Glutamatergic neuron (in vitro differentiated cells): ENCODE measurements at places on chromosomes 6 and 20.

GRCh38 chr6:136072691-136073090 lies 177.4 kb downstream of the MTFR2 start:
- no peak for DNase-seq

- no peak for DNase-seq
Observed at GRCh38 chr6:5275497-5275896, 14.2 kb downstream of the FARS2 start.

DNA sequence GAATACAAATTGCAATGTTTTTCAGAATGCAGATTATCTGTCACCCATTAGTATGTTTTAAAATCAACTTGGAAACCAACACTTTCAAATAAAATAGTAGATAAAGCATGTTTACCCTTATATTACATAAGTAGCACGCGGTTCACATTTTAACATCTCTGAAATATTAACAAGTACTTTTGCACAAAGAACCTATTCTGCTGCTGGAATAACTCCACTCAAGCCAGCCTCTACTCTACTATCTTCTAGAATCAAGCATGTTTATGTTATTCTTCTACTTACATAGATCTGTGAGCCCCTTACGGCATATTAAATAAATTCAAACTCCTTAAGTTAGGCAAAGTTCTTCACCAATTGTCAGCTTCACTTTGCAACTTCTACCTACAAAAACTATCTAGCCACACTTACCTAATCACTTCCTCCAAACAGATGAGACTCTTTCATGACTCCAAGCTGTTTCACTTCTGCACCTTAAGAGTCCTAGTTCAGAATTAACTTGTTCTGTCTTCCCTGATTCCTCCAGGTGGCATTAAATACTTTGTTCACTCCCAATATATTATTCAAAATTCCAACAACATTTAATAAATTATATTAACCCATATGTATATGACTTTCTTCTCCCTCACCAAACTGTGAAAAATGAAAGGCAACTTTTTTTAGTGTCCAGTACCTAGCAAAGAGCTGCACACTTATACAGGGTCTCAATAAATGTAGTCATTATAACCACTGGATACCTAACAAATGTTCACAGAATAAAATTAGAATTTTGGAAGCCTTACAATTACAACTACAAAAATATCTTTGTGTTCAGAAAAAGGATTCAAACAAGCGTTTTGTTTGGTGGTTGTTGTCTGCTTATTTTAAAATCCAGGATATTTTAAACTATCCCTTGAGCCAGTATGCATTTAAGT lies 12.1 kb downstream of the CEP85L start:
- DNase-seq: no peak

DNA sequence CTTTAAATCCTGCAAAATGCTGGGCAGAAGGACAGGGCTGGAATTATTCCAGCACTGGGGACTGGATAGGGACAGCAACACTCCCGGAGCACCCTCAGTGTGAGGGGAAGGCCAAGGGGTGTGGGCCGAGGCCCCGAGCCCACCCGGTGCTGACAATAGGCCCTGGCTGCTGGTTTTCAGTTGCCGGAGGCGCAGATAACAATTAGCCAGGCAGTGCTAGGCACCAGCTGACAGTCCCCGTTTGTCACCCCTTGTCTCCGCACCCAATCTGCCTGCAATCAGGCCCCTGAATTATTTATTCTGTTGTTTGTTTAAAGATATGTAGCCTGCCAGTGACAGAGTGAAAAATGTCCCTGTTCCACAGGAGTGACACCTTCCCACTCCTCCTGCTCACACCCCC lies 120.0 kb downstream of the GRM4 start:
- no peak for DNase-seq

DNA sequence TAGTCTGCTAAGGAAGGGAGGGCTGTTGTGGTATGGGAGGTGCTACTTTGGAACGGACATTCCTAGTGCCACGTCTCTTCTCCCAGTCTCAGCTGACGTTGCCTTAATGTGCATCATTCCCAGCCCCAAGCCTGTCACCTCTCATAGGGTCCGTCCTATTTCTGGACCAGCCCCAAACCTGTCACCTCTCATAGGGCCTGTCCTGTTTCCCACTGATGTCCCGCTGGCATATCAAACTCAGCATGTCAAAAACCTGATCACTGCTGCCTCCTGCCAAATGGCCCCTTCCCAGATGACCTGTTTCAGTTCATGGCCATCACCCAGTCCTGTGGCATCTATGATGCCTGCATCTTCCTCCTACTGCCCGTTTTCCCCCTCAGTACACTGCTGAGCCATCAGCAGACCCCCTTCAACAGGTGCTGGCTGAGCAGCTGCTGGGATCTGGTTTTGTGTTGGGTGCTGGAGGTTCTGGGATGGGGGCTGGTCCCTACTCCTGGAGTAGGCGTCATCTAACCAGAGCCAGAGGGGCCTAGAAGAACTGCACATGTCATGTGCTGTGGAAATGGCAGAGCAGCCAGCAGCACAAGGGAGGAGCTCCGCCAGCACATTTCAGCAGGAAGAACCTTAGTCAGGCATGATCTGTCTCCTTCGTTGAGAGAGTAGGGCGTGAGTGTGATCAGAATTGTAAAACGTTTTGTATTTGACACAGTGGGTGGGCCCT lies 3.3 kb downstream of the ENTPD6 start:
- no peak for DNase-seq

DNA sequence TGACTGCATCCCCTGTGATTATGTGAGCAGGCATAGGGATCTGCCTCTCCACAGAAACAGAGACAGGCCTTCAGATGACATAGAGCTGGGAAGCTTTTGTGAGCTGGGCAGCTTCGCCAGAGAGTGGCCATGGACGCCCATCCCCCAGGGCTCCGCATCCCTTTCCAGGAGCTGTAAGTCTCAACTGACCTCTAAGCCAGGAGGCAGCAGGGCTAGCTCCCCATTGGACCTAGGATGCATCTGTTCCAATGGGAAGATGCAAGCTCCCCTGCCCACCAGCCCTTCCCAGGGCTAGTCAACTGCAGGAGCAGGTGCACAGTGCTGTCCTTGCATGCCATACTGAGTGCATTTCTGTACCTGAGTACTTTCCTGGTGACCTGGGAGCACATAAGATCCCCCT lies 663.6 kb downstream of the RNF144B start:
- no peak for DNase-seq

DNA sequence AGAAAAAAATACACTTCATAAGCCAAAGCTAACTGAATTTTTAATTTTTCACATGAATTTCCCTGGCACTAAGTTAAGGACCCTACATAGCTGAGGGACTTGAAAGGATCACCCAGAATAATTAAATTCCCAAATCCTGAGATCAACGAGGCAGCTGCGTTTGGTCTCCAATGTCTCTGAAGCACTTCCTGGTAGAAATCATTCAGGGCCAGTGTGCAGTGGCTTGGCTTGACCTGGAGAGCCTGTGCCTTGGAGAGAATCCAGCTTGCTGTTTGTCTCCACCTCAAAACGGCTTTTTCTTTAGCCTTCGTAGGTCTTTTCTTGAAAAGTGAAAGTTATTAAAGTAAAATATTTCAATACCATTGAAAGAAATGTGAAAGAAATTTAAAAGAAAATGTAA lies 92.4 kb downstream of the SMOC2 start:
- no peak for DNase-seq

DNA sequence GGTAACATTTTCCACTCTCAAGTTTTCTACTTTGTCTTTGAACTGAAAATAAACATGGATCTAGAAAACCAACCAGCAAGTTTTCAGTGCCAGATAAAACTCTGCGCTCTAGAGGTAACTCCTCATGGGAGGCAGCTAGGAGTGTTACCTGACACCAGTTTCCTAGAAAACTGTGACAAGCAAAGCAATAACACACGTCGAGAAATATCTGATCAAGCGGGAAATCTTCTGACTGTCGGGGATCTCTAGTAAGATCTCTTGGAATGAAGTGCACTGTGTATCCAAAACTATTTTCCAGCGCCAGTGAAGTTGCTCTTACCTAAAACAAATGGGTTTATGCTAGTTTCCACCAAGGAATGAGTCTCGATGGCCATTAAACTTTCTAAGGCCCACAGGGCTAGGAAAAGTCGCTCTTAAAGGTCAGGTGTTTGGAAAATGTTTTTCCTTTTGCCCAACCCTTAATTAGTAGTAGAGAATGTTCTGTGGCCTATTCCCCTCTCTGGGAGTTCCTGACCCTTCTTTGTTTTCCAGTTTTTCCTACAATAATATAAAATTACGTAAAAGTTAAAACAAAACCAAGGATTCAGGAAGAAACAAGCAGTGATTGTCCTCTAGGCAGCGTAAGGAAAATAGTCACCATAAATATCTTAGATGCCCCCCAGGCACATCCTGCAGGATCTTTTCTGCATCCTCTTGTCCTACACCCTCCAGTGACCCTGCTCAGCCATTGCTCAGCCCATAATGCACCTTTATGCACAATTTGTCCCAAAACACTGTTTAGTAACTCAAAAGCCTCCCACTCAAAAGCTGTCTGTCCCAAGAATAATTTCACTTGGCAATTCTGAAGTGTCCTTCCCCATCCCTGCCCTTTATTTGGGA lies 137.7 kb upstream of the AKAP12 start:
- no peak for DNase-seq

DNA sequence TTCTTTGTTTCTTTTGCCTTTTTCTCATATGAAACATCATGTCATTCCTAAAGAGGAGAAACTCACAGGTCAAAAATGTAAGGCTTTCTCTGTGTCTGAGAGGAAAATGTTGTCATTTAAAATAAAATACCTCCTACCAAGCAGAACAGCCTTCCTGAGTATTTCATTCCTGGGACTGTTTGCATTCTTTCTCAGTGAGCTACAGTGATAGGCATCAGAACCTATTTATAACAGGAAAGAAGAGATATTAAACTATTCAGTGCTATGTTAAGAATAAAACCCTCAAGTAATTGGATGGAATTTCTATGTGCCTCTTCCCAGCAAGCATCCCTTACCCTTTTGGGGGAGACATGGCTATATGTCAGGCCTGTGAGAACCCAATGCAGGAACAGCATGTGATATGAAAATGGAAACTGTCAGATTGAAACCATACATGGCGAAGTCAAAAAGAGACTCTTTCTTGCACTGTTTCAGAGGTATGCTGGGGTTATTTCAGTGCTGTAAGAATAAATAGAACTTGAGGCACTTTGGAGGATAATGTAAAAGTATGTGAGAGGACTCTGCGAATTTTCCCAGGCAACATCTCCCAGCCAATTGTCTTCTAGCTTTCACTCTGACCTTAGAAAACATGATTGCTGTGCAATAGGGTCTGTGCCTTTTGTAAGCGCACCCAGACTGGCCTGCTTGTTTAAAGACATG lies 133.8 kb upstream of the CCN2 start:
- no peak for DNase-seq

GRCh38 chr20:22374678-22375590 lies 209.4 kb downstream of the FOXA2 start:
- DNase-seq: no peak

DNA sequence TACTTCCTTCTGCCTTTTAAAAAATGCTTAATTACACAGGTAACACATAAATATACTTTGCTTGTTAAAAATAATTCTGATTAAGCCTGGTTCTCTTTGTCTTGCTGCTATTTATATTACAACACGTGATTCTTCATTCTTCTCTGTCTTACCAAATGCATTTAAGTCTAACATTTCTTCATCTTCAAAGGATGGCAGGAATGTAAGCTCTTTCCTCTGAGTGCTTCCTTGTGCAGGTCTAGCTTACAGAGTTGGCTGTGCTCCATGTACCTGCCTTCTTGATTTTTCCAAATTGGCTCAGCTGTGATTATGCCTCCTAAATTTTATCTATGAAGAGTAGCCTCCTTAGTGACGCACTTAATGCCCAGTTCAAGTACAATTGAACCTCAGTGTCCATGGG lies 44.4 kb downstream of the RNF144B start:
- DNase-seq: no peak

GRCh38 chr6:22737331-22737730 lies 168.0 kb downstream of the HDGFL1 start:
- peak; percentile 68 for DNase-seq

- no peak for DNase-seq
Observed at GRCh38 chr20:43942667-43943285, 28.1 kb downstream of the TOX2 start.

- no peak for DNase-seq
Observed at GRCh38 chr6:56297022-56297989, 49.9 kb upstream of the COL21A1 start.

DNA sequence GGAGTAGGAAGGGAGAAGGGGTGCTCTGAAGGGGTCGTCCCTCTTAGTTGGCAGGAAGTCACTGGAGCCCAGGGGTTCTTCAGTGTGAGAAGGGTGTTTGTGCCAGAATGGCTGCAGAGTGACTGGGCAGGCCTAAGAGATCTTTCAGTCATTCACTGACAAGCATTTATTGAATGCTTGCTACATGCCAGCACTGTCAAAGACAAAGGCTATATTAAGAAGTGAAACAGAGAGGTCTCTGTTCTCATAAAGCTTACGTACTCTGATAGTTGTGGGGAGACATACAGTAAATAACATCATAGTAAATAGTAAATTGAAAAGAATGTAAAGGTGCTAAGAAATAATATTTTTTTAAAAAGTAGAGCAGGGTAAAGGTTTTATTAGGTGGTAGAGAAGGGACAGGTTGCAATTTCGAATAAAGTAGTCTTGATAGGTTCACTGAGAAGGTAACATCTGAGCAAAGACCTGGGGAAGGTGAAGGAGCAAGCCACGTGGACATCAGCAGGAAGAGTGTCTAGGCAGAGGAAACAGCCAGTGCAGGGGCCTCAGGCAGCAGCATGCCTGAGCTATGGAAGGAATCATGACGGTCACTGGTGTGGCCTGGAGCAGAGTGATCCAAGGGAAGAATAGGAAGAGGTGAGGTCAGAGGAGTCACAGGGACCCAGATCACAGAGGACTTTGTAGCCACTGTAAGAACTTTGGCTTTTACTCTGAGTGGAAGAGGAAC lies 36.3 kb upstream of the RNF8 start:
- no peak for DNase-seq

- no peak for DNase-seq
Observed at GRCh38 chr6:154994836-154995253, 270 bp upstream of the TIAM2 start.
